ENCODE measurements at places on chromosomes 11 and 22.

DNA sequence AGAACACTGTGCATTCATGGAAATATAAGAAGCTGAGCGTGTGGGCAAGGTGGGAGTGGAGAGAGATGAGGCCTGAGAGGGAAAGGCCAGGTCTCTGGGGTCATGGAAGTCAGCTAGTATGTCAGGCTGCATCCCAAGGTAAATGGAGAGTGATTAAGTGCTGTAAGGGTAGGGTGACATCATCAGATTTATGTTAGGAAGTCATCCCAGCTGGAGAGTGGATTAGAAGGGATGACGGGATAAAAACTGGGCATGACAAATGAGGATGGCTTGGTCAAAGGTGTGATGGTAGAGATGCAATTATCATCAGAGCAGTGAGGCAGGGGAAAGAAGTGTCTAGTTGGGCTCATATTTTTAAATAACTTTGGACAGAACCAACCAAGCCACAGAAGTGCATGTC is 3.5 kb upstream of the ENDOD1 start:
- no peak for DNase-seq

DNA sequence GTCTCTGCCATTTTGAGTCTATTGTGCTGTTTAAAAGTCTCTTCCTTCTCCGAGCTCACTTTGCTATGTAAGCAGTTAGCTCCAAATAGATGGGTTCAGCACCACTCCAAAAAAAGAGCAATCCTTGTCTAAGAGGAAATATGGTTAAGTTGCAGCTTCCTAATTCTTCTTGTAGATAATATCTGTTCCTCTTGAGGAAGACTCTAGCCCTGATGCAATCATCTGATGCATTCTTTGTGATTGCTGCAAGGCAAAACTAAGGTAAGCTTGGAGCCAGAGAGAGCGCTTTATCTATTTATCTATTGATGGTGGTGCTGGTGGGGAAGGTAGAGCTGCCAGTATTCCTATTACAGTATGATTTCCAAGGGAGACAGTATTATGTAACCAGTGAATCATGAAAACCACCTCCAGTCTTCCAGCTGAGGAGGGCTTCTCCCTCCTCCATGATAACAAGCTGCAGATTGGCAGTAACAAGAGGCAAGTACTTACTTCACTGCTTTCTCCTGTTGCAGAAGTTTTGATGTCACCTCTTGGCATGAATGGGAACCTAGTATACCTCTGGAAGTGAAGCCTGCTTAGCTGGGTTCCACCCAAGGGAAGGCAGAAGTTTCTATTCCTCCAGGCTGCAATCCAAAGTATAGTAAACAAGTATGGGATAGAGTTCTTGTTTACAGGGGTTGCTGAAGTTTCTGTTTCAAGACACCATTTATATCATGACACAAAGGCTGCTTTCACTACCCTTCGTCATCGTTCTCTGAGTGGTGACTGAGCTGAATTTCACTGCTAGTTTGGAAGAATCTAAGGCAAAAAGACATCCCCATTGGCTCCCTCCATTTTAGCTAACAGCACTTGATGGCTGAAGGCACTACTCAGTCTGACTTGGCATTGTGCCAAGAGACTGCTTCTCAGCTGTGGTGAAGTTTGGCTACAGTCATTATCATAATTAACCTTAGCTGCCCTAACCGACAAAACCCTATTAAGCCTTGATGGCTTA is 49.7 kb downstream of the FDX1 start:
- DNase-seq = no peak

DNA sequence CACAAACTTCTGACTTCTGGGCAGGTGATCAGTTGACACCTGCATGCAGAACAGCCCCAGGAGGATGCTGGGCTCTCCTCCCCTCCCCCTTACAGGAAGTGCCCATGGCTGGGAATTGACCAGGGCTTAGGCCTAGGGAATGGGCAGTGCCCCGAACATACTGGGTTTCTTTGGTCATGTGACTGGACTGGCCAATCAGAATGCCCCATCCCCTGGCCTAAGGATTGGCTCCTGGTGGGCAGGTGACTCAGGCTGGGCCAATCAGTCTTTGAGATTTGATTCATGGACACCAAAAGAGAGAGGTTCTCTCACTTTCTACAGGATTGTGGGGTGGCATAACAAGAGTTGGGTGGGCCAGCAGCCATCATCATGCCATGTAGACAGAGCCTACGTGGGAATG is 37.1 kb downstream of the MCM5 start:
- no peak for DNase-seq

DNA sequence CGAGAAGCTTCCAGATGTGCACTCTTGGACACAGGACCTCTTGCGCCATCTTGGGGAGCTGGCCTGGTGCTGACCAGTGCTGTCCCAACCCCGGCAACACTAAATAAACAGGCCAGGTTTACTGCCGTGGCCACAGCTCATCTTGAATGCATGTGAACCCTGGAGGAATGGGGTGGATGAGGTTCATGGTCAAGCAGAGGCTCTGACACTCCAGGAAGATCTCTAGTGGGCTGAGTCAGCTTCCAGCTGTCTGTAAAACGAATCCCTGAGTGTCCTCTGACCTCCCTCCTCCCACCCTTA is 51.8 kb downstream of the ALX4 start:
- no peak for DNase-seq

DNA sequence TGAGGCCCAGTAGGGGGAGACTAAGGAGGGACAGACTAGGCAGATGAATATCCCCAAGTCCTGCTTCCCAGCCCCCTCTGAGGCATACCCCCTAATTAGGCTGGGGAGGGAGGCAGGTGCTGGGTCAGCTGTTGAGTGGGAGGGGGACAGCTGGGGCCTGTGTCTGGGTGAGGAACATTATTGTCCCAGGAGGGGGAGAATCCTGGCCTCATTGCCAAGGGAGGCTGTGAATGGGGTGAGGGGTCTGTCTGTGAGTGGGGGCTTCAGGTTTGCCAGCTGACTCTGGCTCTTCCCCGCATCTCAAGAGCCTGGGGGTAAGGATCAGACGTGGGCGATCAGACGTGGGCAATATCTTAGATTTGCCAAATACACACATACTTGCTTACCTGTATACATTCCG is 2.1 kb downstream of the INPPL1 start:
- DNase-seq = no peak

- DNase-seq = peak; percentile 77
Observed at GRCh38 chr11:57426929-57427726, at the start of gene SLC43A3. SLC43A3 (minus strand) TSS chr11:57427121; CDS start chr11:57426172, 949 bp downstream.

GRCh38 chr11:60978546-60979380 is 7.3 kb downstream of the CD6 start:
- DNase-seq = no peak

DNA sequence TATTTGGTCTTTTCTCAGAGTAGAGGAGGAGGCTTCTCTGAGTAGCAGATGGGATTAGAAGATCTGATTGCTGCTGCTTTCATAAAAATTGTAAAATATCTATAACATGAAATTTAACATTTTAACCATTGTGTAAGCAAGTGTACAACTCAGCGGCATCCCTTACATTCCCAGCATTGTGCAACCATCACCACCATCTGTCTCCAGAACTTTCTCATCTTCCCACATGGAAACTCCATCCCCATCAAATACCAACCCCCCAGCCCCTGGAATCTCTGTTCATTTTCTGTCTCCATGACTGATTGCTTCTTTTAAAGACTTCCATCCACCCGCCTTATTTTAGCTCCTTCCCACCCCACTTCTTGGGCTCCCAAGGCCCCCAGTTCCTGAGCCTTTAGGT is 32.3 kb downstream of the MRGPRD start:
- DNase-seq = no peak

DNA sequence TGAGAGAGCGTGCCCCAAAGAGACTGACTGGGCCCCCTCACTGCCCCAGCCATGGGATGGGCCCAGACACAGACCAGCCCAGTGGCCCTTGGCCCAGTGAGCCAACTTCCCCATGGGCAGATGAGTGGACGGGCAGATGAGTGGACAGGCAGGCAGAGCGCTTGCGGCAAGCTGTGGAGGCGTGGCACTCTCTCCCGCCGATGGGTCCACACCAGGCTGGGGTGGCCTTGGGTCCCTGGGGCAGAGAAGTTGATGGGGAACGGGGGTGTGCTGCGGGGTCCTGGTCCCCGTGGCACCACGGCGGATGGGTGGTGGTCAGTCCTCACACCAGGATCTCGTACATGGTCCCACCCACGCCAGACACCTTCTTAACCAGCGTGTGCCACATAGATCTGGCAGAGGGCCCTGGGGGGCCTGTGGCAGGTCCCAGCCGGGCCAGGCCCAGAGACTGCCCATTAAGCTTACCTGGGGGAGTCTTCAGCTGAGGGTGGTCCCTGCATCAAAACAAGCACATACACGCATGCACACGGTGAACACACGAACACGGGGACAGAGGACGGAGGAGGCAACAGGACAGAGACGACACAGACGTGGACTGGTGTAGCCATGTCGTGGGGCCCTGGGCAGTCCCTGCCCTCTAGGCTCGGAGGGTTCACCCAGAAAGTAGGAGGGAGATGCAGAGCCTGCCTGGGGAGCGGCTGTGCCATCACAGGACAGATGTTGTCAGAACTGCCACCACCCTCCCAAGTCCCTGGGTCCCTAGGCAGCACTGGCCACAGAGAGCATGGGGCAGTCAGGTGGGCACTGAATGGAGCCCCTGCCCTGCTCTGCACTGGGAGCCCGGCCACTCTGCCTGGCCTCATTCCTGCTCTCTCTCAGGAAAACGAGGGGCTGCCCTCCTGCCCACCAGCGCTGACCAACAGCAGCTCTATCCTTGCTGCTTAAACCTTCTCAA is 182.2 kb downstream of the IGLL1 start:
- peak; percentile 73 for DNase-seq

DNA sequence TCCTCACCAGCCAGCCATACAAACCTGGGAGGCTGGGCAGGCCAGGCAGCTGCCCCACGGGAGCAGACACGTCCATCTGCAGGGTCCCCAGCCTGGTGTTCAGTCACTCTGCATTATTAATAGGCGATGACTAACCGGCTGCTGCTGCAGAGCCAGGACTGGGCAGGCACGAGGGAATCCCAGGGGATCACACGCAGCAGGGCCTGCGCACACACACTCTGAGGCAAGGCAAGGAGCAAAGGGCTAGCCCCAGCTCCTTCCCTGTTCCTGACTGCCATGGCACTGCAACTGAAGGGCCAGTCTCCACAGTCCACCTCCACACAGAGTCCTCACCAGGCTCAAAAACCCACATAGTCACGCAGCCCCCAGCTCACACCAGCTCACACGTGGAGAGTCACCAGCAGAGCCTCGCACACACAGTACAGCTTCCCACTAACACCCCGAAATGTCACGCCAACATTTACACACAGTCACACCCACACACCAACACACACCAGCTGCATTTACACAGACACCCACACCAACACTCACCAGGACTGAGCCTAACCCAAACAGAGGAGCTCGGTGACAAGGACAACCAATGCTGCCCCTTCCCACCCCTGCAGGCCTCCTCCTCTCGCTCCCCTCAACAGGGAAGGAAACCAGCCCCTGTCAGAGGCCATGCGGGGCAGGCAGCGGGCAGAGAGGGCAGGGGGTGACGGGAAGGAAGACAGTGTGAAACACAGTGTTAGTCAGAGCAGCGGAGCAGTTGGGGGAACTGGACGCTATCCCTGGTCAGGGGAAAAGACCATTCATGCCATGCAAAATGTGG is 47.3 kb downstream of the NRXN2 start:
- no peak for DNase-seq

- DNase-seq = no peak
Observed at GRCh38 chr22:24474649-24475255, 20.4 kb upstream of the UPB1 start.

GRCh38 chr22:35523167-35523947 is 17.3 kb upstream of the RASD2 start:
- DNase-seq = peak; percentile 59

- no peak for DNase-seq
Observed at GRCh38 chr22:28443526-28443876, 236.1 kb downstream of the TTC28 start.

DNA sequence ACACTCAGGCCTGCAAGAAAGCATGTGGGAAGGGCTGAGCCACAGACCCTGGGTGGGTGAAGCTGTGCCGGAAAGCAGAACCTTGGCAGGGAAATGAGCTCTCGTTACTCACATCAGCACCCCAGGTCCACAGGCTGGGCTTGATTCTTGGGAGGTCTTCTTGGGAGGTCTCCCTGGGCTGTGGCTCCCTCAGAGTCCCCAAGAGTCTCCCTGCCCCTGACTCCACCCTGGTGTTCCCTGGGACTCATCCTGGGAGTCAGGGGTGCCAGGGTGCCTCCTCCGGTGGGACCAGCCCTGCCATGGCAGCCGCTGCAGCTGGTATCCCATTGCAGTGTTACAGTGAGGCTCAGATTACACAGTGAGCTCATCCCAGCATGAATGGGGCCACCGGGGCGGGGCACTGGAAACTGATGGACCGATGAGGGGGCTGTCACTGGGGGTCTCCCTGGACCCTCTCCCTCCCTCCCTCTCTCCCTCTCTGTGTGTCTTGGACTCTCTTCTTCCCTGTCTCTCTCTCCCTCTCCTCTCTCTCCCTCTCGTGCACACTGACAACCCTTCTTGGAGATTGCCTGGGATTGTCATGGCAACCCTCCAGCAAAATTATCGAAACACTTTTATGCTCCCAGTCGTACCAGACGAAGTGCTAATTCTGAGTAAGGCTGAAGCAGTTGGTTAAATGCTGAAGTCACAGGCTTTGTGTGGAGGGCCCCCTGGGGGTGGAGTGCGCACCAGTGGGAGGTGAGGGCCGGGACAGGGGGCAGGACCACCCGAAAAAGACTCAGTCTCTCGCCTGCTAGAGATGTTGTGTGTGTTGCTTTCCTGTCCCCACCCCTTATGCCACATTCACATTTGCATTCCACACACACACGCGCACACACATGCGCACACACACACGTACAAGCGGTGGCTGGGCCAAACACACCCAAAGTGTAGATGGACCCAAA is 8.6 kb upstream of the C11orf96 start:
- no peak for DNase-seq

GRCh38 chr22:46362203-46362933 is 26.9 kb downstream of the TRMU start:
- peak; percentile 80 for DNase-seq

- DNase-seq = no peak
Observed at GRCh38 chr11:76322540-76322939, 58.4 kb downstream of the THAP12 start.

- DNase-seq = peak; percentile 24
Observed at GRCh38 chr22:45896964-45897538, 79.9 kb downstream of the WNT7B start.

- no peak for DNase-seq
Observed at GRCh38 chr11:115334932-115335788, 169.1 kb downstream of the CADM1 start.

DNA sequence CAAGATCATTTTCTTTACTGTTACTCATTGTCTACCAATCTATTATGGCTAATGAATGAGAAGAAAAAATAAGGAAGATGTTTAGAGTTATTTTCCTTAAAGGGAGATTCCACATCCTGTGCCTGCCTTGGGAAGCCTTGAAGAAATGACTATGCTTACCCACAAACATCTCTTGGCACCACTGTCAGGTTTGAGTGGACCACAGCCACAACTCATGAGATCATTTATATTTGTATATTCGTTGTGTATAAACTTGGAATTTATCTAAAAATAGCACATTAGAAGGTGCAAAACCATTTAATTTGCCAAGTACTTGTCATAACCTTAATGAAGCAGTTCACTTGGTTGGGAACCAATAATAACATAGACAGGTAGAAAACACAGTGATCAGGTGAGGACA is 740.8 kb downstream of the DLG2 start:
- no peak for DNase-seq
